Iris pigment epithelial cell (primary cell): ENCODE measurements at places on chromosomes 7 and 10.

- DNase-seq: peak; percentile 99
Observed at GRCh38 chr10:110425684-110426293, 71.9 kb upstream of the DUSP5 start.

- peak; percentile 24 for DNase-seq
Observed at GRCh38 chr7:122219253-122219865, 75.3 kb upstream of the AASS start.

- DNase-seq: peak; percentile 54
Observed at GRCh38 chr10:18689498-18689897, 30.3 kb downstream of the ARL5B start.

DNA sequence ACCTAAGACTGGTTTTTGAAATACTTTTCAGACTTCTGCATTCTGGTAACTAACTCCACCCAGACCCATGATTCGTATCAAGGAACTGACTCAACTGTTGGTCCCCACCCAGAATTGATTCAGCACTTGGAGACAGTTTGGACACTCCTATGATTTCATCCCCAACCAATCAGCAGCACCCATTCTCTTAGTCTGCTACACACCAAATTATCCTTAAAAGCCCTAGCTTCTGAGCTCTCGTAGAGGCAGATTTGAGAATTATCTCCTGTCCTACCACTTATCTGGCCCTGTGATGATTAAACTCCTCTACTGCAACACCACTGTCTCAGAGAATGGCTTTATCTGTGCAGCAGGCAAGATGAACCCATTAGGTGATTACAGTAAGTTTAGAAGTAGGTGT is 7.7 kb upstream of the GSTO1 start:
- DNase-seq: peak; percentile 54

GRCh38 chr7:7178081-7178480 is 4.3 kb upstream of the C1GALT1 start:
- no peak for DNase-seq

DNA sequence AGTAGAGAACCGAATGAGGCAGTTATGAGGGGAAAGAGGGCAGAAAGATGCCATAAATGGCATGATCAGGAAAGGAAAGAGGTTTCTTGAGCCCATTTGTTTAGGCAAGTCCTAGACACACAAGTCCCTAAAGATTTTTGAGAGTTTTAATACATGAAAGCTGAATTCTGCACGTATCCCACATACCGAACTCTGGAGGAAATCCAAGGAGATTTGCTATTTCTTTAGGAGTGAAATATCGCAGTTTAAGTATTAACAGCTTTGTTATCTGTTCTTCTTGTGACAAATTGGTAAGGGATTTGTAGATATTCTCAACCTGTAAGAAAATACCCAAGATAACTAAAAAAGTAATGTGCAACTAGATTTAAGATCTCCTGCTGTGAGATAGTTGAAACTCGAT is 23.7 kb upstream of the CUBN start:
- no peak for DNase-seq

- DNase-seq: no peak
Observed at GRCh38 chr7:29432721-29433120, 130.9 kb upstream of the PRR15 start.

- no peak for DNase-seq
Observed at GRCh38 chr7:121966276-121966934, 93.4 kb downstream of the PTPRZ1 start.

DNA sequence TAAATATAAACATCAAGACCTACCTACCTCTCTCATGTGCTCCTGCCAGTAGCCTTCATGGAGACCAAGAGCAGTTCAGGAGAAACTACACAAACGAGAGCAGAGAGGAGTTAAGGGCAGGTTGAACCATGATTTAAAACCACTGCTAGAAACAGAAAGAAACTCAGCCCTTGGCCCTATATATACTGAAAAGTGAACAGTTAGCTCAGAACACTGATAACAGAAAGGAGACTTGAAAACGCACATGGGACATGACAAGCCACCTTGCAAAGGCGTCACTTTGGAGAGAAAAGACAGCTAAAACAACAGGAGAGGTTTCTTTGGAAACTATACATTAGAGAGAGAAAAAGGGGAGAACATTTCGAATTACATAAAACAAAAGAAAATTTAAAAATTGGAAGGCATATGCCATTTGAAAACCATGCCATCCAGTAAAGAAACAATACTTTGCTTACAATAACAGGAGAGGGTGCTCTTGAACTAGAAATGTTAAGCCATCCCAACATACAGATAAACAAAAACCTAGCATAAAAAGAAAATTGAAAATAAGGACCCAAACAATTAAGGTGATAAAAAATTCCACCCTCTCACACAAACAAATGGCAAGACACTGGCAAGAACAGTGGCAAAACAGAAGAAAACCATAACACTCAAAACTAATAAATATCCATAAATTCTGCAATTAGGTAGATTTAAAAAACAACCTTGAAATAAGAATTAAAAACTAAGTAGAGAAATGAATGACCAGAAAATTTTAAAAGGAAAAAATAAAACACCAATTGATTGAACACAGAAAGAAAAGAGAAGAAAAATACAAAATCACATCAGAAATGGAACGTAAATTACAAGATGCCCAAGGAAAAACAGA is 232.7 kb downstream of the IMMP2L start:
- peak; percentile 18 for DNase-seq

DNA sequence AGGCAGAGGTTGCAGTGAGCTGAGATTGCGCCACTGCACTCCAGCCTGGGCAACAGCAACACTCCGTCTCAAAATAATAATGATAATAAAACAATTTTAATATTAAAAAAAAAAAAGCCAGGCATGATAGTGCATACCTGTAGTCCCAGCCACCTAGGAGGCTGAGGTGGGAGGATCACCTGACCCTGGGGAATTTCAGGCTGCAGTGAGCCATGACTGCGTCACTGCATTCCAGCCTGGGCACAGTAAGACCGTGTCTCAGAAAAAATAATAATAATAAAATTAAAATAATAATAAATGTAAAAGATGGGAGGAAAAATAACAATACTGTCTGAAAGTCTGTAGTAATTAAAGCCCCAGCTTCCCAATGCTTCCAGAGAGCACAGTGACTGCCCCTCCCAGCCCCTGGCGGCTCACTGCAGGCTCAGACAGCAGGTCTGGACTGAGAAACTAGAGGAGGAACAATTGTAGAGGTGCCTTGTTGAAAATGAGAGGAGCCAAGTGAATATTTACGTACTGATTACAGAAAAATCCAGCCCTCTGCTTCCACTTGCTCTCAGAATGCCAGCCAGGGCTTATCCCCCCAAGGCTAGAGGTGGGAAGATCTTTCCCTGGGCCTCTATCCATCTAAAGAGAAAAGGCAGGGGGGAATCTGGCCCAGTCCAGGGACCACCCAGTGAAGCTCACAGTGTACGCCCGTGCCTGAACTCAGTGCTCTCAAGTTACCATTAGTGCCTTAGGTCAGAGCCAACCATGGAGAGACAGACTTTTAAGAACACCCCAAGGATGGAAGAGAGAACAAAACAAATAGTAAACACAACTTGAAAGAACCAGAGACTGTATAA is 112.8 kb downstream of the PARD3 start:
- DNase-seq: no peak

- DNase-seq: peak; percentile 30
Observed at GRCh38 chr10:110615057-110615747, 28.9 kb upstream of the RBM20 start.

GRCh38 chr10:132187430-132188138 is 836 bp downstream of the DPYSL4 start:
- DNase-seq: no peak

GRCh38 chr10:48215486-48216203 is 58.9 kb downstream of the FRMPD2 start:
- peak; percentile 38 for DNase-seq

DNA sequence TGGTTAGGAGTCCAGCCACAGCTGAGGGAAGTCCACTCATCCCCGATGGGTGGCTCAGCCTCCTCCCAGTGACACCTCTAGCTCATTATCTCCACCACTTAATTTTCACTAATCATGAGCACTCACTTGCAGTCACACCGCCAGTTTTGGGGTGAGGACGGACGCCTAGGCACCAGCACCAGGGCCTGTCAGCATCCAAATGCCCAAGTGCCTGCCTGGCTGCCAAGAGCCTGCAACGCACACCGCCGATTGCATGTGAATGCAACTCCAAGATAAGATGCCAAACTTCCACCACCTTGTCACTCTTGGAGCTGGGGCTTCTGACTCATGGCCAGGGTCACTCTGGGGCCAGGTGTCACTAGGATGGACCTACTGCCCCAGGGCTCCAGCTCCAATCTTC is 24.4 kb upstream of the SMARCD3 start:
- DNase-seq: no peak

DNA sequence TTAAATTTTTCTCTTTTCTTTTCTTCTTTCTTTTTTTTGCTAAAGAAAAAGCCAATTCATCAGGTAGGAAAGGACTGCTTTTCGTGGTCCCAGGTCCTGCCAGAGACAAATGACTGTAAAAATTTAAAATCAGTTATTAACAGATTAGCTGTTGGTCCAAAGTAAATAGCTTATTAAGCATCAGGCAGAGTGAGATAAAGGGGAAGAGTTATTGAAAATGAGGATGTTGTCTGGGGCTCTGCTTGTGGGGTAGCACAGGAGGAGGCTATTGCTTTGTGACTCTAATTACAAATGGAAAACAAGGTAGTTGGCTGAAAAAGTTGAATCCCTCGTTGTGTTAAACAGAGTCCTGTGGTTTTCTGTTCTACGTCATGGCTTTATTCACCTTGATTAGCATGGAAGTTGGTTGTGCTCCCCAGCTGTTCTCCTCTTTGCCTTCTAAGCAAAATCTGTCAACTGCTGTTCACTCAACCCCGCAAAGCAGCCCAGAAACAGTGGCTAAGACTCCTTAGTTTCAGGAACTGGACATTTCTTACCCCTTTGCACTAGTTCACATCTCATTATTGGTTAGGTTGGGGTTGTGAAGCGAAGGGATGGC is 128.9 kb downstream of the SNX10 start:
- DNase-seq: no peak

- DNase-seq: no peak
Observed at GRCh38 chr10:30364345-30365268, 15.5 kb upstream of the MTPAP start.
